Activated T-helper 2 cell treated with anti-CD3 and anti-CD28 coated beads, Interferon-gamma antibody, Interleukin-2, Interleukin-4, amounts not matched to agents 10 μg/mL and 5 μg/mL and 100 μg/mL, durations not matched to agents 14 hours and 24 hours and 36 hours (primary cell): ENCODE measurements at places on chromosomes 5 and 9. TPM values are rescaled to one million over a fixed set of nuclear protein-coding genes. Genes with fewer than 3 reads are reported as not detected.

GCNT4 gene
- total RNA-seq: 0.28 and 0.37 TPM in 2 replicates

LPAR1 gene
- total RNA-seq: not detected in 2 replicates

C5orf52 gene
- total RNA-seq: 0.30 TPM in 1 of 2 replicates, not detected in the other

HRH2 gene
- 34.3 and 37.1 TPM in 2 replicates for total RNA-seq
